ENCODE measurements at places on chromosomes 6 and 20.

DNA sequence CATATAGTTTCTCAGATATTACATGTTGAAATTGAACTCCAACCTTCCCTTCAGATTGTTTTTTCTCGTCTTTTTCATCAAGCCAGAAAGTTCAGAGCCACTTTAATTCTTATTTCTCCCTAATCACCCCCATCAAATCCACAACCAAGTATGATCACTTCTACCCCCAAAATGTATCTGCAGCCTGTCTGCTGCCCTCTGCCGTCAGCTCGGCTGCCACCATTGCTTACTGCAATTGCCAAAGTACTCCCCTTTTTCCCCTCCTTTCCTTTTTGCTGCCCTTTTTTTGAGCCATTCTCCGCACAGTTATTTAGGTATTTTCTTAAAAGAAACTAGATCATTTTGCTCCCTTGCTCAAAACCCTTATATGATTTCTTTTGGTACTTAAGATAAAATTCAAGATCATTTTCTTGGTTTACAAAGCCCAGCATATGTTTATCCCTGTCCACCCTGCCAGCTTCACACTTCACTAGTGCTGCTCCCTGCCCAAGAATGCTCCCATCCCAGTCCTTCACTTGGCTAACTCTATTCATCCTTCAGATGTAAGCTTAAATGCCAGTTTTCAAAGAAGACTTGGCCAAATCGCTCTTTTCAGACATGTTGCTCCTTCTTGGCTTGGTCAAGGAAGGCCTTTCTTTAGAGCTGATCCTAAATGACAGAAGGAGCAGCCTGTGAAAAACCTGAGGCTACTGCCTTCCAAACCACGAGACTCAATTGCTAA lies 63.7 kb downstream of the SH3BGRL2 start:
- DNase-seq, result no peak

DNA sequence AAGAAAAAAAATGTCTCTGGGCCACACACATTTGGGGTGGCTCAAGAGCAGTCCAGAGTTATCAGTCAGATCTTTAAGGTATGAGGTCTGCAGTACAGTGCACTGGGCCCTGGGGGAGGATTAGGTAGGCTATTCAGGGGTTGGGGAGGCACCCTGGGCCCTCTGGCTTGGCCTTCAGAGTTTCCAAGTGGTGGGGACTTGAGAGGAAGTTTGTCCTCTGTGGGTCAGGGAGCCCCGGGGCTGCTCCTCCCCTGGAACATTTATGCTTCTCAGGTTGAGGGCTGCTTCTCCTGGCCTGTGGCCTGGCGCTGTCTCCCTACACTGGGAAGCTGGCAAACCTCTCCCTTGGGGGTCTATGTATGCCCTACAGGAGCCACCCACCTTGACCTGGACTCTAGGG lies 46.0 kb downstream of the PTK7 start:
- DNase-seq, result no peak

DNA sequence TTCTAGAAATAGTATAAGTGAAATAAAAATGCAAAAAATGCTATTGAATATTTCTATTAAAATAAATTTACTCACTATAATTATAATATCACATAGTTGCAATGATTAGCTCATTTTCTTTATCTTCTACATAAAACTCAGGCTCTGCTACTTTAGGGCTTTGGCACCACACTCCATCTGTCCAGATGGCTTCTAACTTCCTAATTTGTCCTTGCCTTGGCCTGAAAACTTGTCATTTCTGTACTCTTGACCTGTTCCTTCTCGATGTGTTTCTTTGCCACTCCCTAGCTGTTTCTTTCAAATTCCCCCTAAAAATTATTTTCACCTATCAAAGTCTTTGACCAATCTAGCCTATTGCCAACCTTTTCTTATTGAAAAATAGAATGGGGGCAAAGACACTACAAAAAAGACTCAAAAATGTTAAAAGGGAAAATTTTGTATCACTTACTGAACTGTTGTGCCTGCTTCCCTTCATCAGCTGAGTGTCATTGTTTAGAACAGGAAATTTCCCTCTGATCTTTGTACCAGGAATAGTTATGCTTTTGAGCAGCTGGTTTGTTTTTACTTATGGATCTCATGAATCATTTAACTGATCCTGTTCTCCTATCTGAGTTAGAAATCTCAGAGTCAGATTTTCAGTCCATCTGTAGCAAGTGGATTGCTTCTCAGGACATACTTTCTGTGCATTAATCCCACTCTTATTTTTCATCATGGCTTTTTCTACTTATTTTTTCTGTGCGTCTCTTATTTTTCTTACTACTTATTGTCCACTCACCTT lies 279.2 kb upstream of the CNR1 start:
- DNase-seq, result no peak

DNA sequence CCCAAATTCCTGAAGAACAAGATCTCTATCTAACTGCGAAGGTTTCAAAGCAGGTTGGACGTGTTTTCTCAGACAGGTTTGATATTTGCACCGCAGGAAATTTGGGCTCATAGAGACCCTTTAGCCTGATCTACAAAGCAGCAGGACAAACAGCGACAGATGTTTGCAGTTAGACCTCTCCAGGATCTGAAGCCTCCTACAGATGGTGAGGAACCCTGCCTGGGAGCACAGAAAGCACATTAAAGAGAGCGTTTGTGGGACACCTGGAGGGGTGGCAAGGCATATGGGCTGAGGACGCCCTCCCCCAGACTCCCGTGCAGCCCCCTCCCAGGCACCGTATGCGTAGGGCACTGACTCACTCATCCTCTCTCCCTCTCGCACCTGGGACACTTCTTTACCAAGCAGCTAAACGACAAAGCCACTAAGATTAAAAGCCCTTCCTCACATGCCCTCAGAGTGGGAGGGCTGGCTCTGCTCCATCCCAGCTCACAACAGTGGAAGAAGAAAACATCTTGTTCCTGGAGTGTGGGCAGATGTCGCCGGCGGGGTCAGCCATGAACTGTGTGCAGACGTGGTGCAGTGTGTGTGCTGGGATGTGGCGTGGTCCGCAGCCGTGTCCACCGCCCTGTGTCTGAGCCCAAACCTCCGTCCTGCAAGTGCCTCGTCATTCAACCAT lies 249.7 kb upstream of the AFDN start:
- DNase-seq, result no peak

DNA sequence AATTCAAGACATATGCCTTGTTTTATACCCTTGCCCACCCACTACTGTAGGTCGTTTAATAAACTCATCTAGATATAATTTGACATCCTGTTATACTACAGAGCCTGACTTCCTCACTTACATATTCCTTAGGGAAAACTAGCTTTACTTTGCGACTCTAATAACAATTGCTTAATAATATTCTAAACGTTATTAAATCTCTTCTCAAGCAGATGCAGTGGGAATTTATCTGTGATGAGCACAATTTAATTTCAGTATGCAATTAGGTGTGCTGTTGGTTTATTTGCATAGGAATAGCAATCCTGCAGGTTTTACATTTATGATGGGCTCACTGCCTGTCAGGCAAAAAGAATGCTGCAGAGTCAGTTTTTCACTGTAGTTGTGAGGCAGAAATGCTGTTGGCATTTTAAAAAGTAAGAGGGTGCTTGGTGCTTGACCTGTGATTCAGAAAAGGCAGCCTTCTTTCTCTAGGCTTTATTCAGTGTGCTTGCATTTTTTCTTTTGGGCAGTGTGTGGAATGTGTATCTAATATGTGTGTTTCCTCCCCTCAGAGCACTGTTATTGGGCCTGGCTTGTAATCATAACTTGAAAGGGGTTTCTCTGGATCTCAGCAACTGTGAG lies 152.3 kb upstream of the SCGN start:
- DNase-seq, result no peak

All from stimulated activated CD8-positive, alpha-beta memory T cell treated with anti-CD3 and anti-CD28 coated beads, Interleukin-15, amount 100 ng/mL, for 1 hour (primary cell).